ENCODE measurements at places on chromosomes 13 and 19.

GRCh38 chr13:96744367-96745331, 249.6 kb downstream of the OXGR1 start:
- no peak for DNase-seq

GRCh38 chr19:48856921-48857320, 11.5 kb downstream of the PLEKHA4 start:
- no peak for DNase-seq

- no peak for DNase-seq
Measured at GRCh38 chr13:97430296-97430695, 3.7 kb upstream of the RAP2A start.

DNA sequence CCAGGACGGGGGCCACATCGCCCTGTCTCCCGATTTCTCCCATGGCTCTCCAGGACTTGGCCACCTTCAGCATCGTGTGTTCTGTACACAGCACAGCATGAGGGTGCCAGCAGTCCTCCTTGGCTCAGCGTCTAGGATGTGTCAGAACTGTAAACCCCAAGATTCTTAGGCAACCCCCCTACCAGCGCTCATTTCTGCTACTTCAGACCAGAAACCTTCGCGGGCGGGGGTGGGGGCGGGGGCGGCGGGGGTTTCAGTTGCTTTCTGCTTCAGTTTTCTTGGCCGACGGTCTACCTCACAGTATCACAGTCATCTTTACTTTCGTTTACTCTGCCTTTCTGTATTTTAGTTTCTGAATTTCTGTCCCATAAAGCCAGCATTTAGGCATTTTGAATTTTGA, 82.4 kb downstream of the GGACT start:
- no peak for DNase-seq

DNA sequence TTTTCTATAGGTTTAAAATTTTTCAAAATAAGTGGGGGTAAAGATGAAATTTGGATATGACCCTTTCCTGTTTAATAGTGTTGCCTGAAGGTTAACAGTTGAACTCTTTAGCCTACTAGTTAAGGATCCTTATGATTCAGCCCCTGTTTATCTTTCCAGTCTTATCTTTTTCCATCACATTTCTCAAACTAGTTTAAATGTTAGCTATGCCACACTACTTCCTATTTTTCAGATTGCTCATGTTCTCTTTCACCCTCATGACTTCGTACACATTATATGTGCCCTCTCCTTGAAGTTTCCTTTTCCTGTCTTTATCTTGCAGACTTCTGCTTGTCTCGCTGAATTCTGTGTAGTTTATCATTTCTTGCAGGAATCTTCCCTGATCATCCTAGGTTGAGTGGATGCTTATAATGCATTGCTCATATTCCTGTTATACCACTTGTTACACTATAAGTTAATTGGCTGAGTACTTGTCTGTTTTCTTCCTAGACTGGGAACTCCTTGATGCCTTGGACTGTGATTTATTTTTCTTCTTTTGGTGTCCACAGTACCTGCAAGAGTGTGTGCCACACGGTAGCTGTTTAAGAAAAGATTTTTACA, 86.7 kb downstream of the FNDC3A start:
- DNase-seq = no peak

DNA sequence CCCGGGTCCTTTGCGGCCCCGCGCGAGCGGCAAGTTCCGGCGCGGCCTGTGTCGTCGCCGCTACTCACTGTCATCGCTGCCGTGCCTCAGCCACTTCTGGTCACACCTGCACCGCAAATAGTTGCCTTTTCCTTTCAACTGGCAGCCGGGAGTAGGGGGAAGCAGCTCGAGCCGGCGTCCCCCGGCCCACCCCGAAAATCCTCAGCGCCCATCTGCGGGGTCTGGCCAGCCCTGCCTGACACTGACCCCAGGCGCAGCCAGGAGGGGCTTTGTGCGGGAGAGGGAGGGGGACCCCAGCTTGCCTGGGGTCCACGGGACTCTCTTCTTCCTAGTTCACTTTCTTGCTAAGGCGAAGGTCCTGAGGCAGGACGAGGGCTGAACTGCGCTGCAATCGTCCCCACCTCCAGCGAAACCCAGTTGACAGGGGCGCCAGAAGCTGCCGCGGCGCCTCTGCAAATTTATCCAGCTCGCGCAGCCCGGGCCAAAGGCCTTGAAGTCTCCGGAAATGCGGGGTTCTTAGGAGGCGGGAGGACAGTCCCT, 1.7 kb downstream of the PDX1 start:
- DNase-seq = no peak

- DNase-seq = no peak
Measured at GRCh38 chr19:32017176-32017953, 328.0 kb upstream of the ZNF507 start.

- DNase-seq = no peak
Measured at GRCh38 chr13:49320975-49321374, 73.2 kb downstream of the CDADC1 start.

- no peak for DNase-seq
Measured at GRCh38 chr19:3178973-3179738, 587 bp downstream of the S1PR4 start.

DNA sequence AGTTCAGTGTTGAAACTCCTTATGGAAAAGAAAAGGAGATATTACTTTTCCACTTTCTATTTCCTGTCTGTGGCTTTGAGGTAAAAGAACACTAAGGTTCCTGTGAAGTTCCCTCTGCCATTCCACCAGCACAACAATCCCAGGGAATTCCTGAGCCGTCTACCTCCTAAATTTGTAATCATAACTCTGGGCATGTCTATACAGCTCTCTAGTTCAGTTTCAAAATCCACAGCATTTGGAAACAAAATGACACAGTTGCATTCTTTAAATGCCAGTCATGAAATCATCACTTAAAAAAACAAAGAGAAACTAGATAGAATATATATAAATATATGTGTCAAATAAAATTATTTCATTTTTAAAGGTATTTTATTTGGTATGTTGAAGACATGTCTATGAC, 9.0 kb upstream of the THSD1 start:
- no peak for DNase-seq

- DNase-seq = no peak
Measured at GRCh38 chr19:57537953-57538547, 10.9 kb downstream of the ZNF549 start.

GRCh38 chr13:96781141-96781540, 213.1 kb downstream of the OXGR1 start:
- DNase-seq = no peak

DNA sequence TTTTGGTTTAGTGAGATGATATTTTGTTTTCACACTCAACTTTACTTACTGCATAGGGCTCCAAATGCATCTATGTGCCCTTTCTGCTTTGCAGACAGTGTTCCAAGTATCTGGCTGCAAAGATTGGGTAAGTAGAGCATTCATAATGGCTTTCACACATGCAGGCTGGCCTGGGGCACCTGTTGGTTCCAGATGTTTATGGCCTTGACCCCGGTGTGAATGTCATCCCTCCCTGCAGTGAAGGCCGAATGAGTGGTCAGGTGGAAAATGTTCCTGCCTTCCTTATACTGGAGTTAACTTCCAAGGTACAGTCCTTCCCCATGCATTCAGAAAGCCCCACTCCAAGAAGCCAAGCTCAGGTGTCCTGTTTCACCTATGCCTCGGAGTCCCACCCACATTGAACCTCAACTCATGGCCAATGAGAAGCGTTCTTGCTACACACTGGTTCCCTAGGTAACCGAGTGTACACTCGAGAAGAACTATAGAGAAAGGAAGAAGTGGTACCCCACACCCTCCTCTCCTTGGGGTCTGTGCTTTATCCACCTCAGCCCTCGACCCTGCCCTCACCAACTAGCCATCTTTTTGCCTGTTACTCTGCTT, 23.0 kb upstream of the ZNF536 start:
- no peak for DNase-seq

Data from activated CD8-positive, alpha-beta memory T cell treated with anti-CD3 and anti-CD28 coated beads for 1 hour (primary cell).